ENCODE measurements at places on chromosomes 16 and 17.

- peak; percentile 28 for DNase-seq
Measured at GRCh38 chr17:69608808-69609472, 194.4 kb downstream of the MAP2K6 start.

- no peak for DNase-seq
Measured at GRCh38 chr16:53680756-53681155, 22.9 kb downstream of the RPGRIP1L start.

DNA sequence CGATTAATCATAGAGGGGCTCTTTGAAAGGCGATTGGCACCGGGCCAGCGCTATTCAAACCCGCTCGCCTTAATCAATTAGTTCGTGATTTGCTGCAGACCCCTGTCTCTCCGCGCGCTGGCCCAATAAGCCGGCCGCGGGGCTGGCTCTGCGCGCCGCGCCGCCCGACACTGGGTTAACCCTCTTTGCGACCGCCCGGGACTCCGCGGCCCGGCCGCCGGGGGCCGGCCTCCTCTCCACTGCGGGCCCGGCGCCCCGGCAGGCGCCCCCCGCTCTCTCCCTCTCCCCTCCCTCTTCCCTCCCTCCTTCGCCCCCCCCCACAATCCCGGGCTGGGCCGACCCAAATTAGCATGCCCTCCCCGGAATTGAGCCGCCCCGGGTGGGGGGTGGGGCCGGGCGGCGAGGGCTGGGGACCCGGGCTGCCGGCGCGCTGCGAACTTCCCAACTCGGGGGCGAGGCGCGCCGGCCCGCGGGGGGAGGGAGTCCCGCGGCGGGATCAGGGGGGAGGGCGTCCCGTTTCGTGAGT, 428 bp upstream of the SALL1 start:
- DNase-seq, result peak; percentile 17

- no peak for DNase-seq
Measured at GRCh38 chr16:11283820-11284248, 2.7 kb upstream of the PRM1 start.

DNA sequence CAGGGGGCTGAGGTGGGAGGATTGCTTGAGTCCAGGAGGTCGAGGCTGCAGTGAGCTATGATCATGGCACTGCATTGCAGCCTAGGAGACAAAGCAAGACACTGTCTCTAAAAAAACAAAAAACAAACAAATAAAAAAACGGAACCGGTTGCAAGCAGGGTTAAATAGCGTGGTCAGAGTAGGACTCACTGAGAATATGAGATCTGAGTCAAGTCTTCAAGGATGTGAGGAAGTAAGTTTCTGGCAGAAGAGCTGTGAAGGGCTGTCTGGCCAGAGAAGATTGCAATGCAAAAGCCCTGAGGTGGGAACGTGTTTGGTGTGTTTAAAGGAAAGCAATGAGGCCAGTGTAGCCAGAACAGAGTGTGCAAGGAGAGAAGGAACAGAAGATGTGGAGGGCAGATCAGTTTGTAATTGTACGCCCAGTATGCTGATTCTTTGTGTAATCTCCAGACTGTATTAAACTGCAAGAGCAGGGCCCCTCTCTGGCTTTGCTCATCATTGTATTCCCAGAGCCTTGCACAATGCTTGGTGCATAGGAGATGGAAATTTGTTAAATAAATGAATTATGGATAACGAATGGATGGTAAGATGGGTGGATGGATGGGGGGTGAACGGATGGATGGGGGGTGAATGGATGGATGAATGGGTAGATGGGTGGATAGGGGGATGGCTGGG, 6.3 kb downstream of the G6PC1 start:
- no peak for DNase-seq

All from NCI-H460 (cell line).